ENCODE measurements at places on chromosomes 13 and 19.

GRCh38 chr13:62920159-62920558, 1504.5 kb upstream of the PCDH20 start:
- DNase-seq, result no peak

DNA sequence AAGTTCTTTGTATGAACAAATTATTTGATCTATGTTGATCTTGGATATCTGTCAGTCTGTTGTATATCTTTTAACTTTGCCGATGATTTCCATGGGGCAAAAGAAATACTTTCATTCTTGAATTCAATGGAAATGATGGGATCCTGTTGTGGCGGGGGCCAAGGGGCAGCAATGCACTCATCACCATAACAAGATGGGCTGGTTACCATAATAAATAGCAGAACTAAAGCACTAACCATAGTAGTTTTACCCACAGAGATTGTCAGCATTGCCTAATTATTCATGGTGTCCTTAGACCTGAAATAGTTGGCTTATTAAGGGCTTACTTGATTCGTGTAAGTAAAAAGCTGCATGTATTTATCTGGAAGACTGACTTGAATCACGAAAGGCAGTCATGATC, 309.6 kb downstream of the RFC3 start:
- DNase-seq, result no peak

- DNase-seq, result no peak
These were observed 904 bp upstream of the ARHGAP33 start for GRCh38 chr19:35774274-35775045.

DNA sequence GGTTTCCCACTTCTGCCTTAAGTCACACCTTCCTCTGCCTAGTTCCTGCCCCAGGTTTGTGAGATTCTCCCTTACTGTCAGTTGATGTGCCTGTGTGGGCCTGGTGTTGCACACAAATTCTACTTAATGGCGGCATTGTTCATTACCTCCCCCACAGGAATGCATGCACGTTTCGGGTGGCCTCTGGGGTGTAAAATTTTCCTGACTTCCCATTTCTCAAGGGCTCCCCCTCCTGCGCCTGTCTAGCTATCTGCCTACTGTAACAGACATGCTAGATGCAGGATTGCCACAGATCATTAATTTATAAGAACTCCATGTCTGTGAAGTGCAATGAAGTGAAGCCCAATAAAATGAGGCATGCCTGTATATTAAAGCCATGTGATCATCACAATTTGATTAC, 1466.3 kb downstream of the PCDH9 start:
- no peak for DNase-seq

- DNase-seq, result no peak
These were observed 301.1 kb downstream of the FGF9 start for GRCh38 chr13:21971662-21972621.

GRCh38 chr19:48913114-48913889, 13.2 kb downstream of the NUCB1 start:
- DNase-seq, result no peak

- DNase-seq, result no peak
These were observed 74.6 kb upstream of the GPR183 start for GRCh38 chr13:99381766-99382165.

- no peak for DNase-seq
These were observed 20.4 kb downstream of the MBD3L2B start for GRCh38 chr19:7000816-7001215.

- DNase-seq, result no peak
These were observed 2.3 kb downstream of the LINGO3 start for GRCh38 chr19:2305452-2306280.

DNA sequence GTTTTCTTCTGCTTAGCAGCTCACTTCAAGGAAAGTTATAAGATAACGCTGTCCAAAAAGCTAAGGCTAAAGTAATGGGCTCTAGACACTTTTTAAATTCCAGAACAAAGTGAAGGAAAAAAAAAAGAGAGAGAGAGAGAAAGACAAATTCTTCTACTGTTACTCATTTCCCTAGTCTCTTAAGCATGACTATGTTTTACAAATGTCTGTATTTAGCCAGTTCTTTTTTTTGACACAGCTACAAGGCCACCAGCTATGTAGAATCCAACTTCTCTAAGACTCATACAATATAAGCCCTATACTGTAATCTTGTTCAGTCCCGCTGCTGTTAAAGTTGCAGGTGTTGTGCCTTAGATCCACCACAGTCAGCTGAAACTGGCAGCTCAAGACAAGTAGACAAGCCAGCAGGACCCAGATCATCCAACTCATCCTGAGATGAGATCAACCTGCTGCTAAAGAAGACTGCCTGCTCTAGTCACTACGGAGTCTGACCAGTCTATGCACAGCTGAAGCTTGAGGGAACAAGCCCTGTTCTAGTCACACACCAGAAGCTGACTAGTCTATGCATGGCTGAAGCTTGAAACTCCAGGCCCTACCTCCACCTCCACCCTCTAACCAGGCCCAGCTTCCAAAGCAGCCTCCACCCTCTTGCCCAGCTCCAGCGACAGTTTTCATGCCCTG, 10.3 kb upstream of the ZNF83 start:
- no peak for DNase-seq

- no peak for DNase-seq
These were observed 34.8 kb upstream of the TMEM255B start for GRCh38 chr13:113724016-113724758.

GRCh38 chr19:15292847-15293582, 39.3 kb downstream of the BRD4 start:
- DNase-seq, result no peak

GRCh38 chr19:12913851-12914690, 5.0 kb downstream of the SYCE2 start:
- DNase-seq, result no peak

DNA sequence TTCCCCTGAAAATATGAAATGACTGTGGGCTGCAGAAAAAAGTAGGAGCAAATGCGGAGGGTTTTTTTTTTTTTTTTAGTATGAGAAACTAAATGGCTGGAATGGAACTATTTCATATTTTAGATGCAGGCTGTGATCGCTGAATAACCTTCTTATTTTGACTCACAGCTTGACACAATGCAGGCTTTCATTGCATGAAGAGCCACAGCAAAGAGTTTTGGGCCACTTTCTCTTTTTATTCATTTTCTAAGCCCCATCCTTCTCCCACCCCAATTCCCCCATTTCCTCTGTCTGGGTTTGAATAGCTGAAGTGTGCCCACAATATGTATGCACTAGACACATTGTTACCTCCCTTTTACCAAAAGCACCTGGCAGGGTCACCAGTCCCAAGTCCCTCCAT, 125.9 kb downstream of the COG6 start:
- DNase-seq, result no peak

DNA sequence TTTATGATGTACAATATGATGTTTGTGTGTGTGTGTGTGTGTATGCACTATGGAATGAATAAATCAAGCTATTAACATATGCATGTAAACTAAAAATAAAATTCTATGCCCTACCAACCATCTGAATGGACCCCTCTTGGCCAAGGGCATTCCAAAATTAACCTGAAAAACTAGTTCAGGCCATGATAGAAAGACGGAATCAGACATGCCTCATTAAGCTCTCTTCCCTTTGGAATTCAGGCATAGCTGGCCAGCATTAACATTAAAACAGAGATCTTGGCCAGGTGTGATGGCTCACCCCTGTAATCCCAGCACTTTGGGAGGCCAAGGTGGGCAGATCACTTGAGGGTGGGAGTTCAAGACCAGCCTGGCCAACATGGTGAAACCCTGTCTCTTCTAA, 18.3 kb upstream of the SLC1A6 start:
- no peak for DNase-seq

DNA sequence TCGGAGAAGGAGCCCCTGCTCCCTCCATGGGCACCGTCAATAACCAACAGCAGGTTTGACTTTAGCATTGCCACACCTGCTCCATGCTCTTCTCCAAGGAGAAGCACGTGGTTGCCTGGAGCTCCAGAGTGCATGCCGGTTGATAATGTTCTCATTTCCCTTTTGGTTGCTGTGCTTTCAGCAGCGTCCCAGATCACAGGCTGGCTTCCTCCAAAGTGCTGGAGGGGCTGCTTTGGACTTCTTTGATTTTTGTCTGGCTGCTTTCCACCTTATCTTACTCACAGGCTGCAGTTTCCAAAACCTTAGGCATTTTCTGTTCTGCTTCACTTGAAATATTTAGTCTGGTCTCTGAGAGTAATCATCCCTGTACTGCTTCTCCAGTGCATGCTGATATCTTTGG, 123.8 kb upstream of the IRS2 start:
- DNase-seq, result no peak

DNA sequence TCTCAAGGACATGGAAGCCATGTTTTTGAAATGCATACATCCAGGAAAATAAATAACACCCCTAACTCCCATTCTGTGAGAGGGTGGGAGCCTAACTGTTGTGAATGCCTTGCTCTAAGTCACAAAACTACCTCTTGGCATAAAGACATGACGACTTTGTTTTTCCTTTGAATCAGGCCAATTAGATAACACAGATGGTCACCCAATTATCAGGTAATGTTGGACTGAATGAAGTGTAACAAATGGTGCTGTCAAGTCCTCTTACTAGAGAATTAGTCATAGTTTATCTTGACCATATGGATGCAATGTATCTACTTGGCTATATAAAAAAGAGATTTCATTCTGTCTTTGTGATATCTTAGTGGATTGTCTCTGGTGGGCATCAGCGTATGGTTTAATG, 553.6 kb upstream of the ATXN8OS start:
- no peak for DNase-seq

DNA sequence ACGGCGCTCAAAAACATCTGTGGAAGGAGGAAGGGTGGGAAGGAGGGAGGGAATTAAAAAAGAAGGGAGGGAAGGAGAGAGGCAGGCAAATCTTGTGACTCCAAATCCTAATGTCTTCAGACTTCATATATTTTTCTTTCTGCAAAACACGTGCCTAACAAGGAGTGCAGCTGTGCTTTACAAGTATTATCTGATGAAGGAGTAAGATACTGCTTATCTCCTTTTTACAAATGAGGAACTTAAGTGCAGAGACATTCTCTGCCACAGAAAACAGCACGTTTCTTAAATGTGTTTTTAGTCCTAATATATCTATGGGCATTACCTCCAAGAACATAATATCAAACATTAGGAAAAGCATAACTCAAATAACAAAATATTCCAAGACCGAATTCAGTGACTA, 6.5 kb downstream of the FLT3 start:
- DNase-seq, result no peak

GRCh38 chr13:52978989-52979388, 49.6 kb upstream of the OLFM4 start:
- DNase-seq, result no peak

DNA sequence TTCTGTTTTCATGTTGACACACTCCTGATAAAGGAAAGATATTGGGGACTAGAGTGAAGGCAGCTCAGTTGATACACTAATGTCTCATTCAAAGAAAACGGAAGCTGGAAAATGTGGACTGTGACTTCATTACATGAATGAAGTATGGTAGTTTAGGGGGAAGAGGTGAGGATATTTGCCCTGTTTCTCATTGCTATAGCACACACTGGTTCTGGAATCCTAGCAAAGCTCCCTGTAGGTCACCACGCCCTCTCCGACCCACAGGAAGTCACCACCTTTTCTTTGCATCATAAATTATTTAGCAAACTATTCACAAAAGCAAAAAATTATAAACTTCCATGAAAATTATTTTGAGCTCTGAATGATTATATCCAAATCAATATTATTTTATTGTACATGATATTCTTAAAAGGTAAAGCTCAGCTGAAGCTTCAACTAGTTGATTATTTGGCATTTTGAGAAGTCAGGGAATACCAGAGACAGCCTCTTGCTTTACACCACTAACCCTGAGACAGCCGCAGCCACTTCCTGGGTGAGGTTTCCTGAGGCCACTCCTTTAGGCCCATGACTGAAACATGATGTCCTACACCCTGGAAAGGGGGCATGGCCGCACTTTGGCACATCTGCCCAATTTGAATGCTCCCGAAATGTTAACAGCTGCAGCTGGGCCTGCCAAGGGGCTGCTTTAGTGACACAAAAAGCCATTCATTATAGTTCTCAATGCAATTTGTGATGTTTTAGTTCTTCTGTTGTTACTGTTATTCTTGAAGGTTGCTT, 50.0 kb upstream of the WDFY2 start:
- no peak for DNase-seq

DNA sequence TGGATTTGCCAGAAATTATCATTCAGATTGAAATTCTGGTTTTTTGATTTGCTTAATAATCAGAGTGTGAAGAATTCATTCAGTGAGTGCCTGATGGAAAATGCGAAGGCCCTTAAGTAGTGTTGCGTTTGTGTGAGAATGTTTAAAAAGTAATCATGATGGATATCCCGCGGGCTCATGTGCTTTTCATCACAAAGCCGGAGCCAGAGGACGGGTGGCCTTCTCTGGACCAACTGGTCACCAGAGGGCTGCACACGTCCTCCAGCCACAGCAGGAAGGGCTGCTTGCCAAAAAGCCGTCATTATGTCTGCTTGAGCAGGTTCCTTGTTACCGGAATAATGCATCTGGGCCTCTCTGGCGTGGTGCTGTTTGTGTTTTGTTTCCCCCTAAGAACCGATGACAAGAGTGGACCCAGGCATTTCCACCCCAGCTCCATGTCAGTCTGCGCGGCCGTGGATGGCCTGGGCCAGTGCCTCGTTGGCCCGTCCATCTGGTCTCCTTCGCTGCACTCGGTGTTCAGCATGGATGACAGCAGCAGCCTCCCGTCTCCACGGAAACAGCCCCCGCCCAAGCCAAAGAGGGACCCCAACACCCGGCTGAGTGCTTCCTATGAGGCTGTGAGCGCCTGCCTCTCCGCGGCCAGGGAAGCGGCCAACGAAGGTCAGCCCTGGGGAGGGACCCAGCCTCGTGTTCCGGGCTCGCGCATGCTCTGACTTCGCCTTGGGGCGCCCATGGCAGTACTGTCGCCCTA, 497.7 kb downstream of the MYO16 start:
- no peak for DNase-seq

- DNase-seq, result no peak
These were observed 1187.0 kb upstream of the SLC10A2 start for GRCh38 chr13:104253063-104253680.

DNA sequence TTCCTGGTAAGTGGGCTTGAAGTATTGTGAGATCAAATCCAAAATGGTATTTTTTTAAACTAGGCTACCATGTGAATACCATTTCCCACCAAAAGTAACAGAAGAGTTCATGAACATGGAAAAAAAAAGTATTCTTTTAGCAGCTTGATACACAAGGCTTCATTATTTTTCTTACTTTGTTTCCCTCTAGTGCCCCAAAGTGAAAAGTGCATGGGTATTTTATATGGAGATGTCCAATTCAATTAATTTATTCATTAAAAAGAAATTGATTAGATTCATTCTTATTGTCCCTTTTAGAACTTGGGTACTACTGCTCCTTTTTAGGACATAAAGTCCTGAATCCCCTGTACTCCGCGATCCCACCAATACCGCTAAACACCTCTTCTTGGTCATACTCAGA, 28.6 kb upstream of the SCEL start:
- DNase-seq, result no peak

DNA sequence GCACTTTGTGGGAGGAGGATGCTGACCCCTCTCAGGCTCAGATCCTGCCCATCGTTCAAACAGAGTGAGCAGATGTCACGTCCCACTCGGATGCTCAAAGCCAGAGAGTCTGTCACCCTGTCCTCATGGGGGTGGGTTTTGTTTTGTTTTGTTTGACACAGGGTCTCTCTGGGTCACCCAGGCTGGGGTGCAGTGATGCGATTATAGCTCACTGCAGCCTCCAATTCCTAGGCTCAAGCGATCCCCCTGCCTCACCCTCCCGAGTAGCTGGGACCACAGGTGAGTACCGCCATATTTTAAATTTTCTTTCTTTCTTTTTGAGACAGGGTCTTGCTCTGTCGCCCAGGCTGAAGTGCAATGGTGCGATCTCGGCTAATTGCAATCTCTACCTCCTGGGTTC, 4.0 kb downstream of the ADGRE2 start:
- DNase-seq, result no peak

All from RCC 7860 (cell line).